Activated T-cell treated with anti-CD3 and anti-CD28 coated beads, Interleukin-2, amount 50 U/mL, for 4 hours (primary cell): ENCODE measurements at places on chromosomes 13 and 19. TPM values are rescaled to one million over a fixed set of nuclear protein-coding genes. Genes with fewer than 3 reads are reported as not detected.

Gene KIR3DL1
- total RNA-seq, result 0.14 TPM

Gene PNMA8A
- total RNA-seq, result not detected

Gene GTF3A
- total RNA-seq, result 246 TPM

Gene LGALS7
- not detected for total RNA-seq

Gene BORA
- 8.1 TPM for total RNA-seq

Gene ADGRE1
- 2.7 TPM for total RNA-seq
